DMS79 (cell line): ENCODE measurements at places on chromosomes 7 and 10.

DNA sequence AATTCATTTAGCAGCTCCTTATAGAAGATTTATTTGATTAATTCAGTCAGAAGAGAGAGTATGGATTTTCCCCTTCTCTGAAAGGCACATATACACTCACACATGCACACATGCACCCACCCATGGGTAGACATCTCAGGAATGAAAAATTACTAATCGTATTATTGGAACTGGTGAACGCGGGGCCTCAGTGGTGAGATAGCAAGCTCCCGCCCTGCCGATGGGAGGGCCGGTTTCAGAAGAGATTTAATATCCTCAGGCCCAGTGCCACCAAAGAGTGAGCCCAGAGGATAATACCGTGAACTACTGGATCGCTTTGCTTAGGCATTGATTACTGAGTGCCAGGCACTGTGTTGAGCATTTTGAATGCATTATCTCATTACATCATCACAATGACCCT, 38.0 kb upstream of the EMX2 start:
- no peak for DNase-seq

DNA sequence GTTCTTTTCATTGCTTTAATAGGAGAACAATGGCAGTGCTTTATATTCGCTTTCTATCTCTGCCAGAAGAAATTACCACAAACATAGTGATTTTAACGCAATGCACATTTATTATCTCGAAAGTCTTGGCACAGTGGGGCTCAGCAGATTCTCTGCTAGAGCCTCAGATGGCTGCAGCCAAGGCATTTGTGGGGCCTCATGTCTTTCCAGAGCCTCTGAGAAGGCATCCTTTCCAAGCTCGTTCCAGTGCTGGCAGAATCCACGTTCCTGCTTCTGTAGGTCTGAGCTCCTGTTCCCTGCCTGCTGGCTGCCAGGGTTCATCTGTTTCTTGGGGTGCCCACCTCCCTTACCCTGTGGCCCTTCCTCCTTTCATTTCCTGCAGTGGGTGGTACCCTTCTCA, 60.2 kb downstream of the LRRC18 start:
- DNase-seq, result no peak

GRCh38 chr10:129956286-129956670, 7.8 kb downstream of the EBF3 start:
- no peak for DNase-seq

GRCh38 chr10:133226251-133226808, 3.7 kb upstream of the UTF1 start:
- DNase-seq, result no peak
